ENCODE measurements at places on chromosomes 4 and X.

DNA sequence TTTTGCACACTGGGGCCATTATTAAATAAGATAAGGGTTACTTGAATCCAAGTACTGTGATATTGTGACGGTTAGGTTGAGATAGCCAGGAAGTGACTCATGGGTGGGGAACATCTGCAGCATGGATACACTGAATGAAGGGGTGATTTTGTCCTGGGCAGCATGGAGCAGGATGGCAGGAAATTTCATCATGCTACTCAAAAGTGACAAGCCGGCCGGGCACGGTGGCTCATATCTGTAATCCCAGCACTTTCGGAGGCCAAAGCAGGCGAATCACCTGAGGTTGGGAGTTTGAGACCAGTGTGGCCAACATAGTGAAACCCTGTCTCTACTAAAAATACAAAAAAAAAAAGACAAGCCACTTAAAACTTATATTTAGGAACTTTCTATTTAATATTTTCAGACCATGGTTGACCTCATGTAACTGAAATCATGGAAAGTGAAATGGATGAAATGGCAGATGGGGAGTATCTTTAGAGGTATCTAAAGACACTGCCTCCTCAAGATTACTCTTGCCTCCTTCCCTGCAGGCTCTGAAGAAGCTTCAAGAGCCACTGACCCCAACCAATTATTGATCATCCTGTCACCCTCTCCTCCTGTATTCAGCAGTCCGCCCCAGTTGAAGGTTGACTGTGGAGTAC is 3.9 kb upstream of the TRIM60 start:
- ATAC-seq: no peak

- no peak for ATAC-seq
These were observed 145.0 kb upstream of the AADAT start for GRCh38 chr4:170234800-170235199.

GRCh38 chrX:14409341-14409740 is 120.0 kb upstream of the GLRA2 start:
- no peak for ATAC-seq

GRCh38 chr4:118834960-118835569 is 861 bp downstream of the SEC24D start:
- ATAC-seq: peak; percentile 76

DNA sequence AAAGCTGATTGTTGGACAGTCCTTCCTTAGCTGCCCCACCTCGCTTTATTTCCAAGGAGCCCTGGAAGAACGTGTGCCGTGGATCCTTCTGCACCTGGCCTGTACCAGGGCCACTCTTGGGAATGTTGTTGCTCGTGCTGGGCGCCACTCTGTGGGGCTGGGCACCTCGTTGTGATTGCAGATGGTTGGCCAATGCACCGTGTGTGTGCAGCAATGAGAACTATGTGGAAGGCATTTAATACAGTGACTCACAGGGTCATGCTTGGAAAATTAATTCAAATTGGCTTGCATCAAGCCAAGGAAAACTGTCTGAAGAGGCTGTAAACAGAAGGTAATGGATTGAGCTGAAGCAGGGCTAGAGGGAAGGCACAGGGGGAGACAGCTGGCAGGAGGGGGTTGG is 37.0 kb upstream of the CD99L2 start:
- ATAC-seq: no peak

DNA sequence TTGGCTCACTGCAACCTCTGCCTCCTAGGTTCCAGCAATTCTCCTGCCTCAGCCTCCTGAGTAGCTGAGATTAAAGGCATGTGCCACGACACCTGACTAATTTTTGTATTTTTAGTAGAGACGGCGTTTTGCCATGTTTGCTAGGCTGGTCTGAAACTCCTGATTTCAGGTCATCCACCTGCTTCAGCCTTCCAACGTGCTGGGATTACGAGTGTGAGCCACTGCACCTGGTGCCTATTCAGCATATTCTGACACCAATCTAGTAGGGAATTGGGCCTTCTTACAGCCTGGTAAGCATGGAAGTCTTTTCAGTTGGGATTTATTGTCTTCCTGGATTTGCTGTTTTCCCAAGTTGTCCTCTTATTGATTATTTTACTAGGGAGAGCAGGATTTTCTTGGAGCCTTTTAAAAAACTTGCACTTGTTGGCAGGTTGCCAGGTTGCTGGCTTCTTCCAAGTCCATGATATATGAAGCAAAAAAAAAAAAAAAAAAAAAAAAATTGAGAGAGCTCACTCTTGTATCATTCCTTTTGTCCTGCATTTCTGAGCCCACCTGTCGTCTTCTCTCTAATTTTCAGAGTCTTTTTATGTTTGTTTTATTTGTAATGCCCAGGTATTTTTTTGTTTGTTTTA is 43.7 kb downstream of the TMPRSS11E start:
- no peak for ATAC-seq

DNA sequence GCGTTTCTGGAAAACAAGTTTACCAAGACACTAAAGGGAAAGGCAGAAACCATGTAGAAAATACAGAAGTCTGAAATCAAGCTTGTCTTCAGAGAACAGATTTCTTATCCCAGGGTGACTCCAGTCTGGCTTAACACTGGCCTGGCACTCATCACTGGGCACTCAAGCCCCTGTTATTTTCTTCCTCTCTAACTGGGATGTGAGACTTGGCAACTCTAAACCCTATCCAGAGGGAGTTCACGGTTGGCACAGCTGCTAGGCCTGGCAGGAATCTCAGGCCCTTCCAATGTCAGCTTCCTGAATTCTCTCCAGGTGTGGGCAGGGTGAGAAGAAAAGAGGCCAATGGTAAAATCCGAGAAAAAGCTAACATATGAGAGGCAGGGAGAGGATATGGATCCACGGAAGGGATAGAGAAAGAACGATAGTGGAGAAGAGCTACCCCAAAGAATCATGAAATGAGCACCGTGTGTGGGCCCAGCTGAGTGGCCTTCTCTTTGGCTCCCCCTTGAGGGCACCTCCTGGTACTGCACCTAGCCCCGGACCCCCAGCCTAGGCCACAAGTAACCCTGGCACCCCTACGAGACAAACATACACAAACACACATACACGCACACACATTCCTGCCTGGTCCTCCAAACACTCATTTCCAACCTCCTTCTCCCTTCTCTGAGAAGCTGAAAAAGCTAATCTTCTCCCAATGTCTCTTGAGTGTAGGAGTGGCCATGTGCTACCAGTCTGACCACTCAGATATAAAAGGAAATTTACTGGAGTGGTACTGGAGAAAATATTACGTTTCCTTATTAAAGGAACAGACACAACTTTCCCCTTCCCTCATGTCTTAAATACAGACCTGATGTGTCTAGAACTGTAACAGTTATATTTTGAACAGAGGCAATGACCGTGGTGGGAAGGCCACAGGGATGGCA is 16.6 kb upstream of the PTCHD1 start:
- ATAC-seq: peak; percentile 64

- ATAC-seq: no peak
These were observed 37.8 kb downstream of the WWC2 start for GRCh38 chr4:183136855-183137254.

GRCh38 chrX:124651031-124651430 is 304.7 kb downstream of the SH2D1A start:
- ATAC-seq: no peak

- ATAC-seq: no peak
These were observed 22.7 kb downstream of the PNPLA4 start for GRCh38 chrX:7904562-7904961.

GRCh38 chr4:55884093-55884850 is 30.8 kb downstream of the EXOC1 start:
- ATAC-seq: no peak

DNA sequence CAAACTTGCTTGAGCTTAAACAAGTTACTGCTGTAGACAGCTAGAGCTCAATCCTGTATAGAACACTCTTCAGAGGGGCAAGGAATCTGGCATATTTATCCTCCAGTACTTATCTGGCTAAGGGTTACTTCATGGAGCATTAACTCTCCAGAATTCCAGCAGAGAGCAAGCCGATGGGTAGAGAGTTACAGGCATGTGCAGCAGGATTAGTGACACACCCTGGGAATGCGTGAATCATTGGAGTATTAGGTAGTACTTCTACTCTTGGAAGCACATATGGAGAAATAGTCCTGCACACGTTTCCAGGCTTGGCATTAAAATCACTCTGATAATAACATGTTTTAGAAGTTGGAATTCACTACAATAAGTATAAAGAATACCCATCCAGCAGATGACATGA is 35.4 kb downstream of the GRXCR1 start:
- no peak for ATAC-seq

- ATAC-seq: peak; percentile 50
These were observed 115.1 kb upstream of the PNPLA4 start for GRCh38 chrX:8042304-8042703.

- no peak for ATAC-seq
These were observed 132.6 kb upstream of the PUDP start for GRCh38 chrX:7280520-7280919.

DNA sequence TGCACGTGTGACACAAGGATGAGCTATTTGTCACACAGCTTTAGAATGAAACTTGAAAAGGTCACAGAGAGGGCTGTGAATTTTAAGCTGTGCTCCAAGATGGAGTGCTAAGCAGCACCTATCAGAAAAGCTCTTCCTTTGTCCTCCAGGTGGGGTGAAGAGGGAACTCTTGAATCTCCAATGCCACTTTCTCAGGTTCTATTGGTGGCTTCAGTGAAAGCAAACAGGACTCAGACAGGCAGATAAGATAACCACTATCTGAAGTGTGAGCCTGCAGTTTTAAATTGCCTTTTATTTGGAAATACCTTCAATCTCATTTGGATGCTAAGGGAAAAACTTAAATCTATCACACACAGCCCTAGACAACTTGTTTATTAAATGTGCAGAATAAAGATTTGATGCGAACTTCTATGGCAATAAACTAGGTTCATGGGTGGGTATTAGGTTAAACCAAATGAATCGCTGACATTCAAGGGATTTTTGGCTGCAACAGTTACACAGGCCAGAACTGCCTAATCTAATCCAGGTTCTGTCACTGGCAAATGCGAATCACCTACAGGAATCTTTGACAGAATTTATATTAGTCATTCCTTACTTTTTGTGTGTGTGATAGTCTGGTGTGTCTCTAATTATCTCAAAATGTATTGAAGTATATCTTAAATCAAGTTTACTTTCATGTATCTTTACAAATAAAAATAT is 13.6 kb upstream of the PDGFRA start:
- ATAC-seq: no peak

GRCh38 chrX:25001808-25002660 is 13.7 kb downstream of the ARX start:
- ATAC-seq: no peak

DNA sequence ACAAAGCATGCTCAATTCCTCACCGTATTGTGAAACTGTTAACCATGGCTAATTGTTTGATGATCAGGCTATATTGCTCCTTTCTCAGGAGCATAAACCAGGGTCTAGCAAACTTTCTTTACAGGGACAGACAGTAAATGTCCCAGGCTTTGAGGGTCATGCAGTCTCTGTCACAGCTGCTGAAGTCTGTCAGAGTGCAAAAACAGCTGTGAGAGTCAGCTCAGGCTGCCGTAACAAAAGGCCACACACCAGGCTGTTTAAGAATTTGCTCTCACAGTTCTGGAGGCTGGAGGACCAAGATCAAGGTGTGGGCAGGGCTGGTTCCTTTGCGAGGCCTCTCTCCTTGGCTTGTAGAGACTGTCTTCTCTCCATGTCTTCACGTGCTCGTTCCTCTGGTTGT is 75.6 kb downstream of the GPR143 start:
- no peak for ATAC-seq

DNA sequence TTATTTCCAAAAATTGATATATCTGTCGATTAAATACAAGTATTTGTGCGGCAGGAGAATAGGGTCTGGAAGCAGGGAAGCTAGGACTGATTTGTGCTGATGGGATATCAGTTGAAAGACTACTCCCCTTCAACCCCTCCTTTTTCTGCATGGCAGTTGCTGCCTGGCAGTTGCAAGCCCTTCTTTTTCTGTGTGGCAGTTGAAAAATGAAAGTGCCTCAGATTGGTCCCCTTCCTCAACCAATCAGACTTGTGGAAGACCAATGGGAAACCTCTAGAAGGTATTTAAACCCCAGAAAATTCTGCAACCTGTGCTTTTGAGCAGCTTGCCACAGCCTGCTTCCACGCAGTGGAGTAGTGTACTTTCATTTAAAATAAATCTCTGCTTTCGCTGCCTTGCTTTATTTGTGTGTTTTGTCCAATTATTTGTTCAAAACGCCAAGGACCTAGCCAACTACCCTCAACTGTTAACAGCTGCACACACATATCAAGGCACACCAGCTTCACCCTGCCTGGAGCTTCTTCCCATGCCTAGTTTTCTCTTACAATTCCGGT is 1.5 kb upstream of the TMA16 start:
- ATAC-seq: no peak

DNA sequence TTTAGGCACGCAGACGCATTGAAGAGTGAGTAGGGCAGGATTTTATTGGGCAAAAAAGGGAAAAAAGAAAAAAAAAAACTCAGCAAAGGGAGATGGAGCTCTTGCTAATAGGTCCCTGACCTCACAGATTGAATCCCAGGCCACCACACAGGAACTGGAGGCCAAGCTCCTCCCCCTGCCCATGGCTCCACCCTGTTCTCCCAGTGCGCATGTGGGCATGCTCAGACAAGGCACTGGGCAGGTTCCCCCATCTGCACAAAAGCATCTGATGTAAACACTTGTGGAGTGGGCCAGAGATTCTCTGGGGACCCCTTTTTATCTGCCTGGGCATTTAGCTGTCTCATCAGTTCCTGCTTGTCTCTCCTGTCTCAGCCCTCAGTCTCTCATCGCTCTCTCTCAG is 9.5 kb downstream of the FRMD7 start:
- no peak for ATAC-seq

DNA sequence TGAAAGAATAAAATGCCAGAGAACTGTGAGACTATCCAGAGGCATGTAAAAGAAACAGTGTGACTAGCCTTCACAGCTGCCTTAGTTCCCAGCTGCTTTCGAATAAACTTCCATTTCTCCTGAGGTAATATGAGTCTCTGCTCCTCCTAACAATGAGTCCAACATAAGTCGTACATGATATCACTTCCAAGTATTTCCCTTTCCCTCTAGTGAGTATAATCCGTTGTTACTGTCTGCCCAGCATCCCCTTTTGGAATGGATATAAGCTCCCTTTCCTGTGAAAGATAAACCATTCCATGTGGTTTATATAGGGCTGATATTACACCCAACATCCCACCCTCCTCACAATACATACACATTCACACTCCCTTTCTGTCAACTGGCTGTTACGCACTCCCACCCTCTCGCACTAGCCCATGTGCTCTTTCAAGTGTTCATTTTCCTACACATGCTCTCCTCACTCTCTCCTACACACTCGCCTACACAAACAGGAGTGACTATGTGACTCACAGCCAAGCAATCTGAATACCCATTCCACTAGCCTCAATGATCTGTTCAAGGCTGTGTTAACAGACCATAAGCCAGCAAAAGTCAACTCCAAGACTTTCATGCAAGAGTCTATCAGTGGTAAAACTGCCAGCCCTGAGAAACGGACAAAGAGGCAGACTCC is 5.0 kb downstream of the NAF1 start:
- ATAC-seq: no peak

GRCh38 chr4:56480691-56481090 is 13.3 kb downstream of the SRP72 start:
- no peak for ATAC-seq

- no peak for ATAC-seq
These were observed 18.6 kb upstream of the SEPSECS start for GRCh38 chr4:25178838-25179261.

GRCh38 chr4:3497095-3497494 is 34.0 kb downstream of the DOK7 start:
- ATAC-seq: no peak

- no peak for ATAC-seq
These were observed 279.7 kb downstream of the NR3C2 start for GRCh38 chr4:148162519-148162918.

GRCh38 chrX:123432361-123433150 is 248.5 kb downstream of the GRIA3 start:
- peak; percentile 77 for ATAC-seq
